Skeletal muscle cell (primary cell): ENCODE measurements at places on chromosomes 11 and 22.

DNA sequence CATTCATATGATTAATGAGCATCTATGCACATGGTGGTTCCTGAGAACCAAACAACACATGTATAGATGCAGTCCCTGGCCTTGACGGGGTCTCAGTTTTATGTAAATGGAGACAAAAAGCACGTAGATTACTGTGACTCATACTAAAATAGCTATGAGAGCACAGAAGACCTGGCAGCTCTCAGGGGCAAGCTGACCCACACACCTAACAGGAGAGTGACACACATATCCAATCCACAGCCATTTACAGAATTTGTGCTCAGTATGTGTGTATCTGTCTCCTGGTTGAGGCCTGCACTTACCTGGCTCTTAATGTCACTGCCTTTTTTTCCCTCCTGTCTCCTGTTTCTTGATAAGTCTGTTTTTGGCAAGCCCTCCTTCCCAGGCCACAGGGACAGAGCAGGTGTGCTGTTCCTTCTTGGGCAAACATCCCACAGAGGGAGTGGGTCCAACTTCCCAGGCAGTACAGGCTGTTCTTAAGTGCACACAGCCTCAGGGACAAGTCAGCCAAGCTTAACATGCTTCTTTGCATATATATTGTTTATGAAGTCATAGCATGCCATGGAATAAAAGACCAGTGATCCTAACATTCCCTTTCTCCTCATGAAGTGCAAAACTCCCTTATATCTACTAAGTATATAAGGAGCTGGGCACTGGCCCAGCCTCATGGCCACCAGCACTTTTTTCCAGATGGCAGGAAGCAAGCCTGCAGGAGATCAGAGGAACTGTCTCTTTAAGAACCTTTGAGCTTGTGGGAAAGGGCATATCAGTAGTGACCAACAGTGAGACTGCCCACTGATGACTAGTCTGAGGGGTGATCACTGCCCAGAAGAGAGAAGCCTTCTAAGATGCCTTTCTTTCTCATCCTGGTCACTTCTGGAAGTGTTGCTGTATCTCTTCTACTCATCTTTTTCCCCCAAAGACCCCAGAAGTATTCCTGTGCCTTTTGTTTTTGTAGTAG, 124.7 kb upstream of the CCDC90B start:
- DNase-seq = no peak

GRCh38 chr11:55914482-55914881, at the start of gene OR5W2:
Gene OR5W2 (minus strand): TSS chr11:55914582. CDS start chr11:55914582, 0 bp downstream.
- no peak for DNase-seq

DNA sequence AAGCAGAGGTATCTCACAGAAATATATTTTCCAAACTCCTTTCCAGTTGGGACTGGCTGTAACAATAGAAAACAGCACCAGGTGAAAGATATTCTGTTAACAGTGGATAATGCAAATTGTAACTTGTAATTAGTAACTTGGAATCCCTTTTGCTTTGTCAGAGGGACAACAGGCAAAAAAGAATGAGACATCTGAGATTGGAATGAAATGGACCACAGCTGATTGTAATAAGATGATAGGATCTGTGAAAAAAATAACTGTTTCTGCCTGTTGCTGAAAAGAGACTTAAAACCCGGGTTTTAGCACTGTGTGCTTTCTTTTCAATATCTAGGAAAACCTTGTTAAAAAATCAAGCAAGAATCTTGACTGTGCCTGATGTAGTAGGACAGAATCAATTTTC, 655.7 kb downstream of the METTL15 start:
- DNase-seq = no peak

DNA sequence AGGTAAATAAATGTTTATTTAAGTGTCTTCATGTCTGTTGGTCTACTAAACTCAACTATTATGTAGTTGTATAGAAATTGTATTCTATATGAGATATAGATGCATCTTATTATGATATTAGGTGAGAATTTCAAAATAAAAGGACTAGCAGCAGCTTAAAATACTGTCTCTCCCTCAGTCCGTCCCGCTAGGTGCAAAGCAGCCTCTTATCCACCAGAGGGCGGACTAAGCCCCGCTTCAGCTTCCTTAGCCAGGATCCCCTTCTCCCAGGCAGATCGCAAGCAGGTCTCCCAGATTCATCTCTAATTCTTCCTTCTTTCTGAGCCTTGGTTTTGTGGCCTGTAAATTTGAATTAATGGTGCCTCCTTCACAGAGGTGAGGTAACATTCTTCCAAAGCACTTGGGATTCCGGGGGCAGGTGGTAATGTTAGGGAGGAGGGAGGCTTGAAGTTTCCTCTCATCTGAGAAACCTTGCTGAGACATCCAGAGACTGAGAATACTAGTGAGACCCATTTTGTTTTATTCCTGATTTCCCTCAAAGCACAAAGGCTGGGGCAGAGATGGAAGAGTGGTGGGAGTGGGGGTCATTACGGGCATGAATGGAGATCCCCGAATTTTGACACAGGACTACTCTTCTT, 13.5 kb upstream of the INSC start:
- DNase-seq = no peak

- DNase-seq = no peak
Observed at GRCh38 chr11:114082767-114083181, 23.3 kb downstream of the ZBTB16 start.

DNA sequence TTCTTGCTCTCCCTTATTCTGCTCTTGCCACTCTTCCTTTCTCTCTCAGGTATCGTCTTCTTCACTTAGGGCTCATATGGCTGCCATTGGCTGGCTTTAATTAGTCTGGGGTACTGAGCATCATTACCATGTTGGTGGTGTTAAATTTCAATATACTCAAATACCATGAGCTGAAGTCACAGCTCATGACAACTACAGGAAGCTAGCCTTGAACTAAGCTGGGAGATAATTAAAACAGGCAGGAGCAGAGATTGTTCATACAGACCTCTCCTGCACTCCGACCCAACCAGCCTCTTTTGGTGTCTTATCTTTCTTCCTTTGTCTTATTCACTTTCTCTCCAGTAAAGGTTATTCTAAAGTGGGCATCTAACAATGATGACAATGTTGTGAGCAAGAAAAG, 130.9 kb upstream of the BLID start:
- no peak for DNase-seq

DNA sequence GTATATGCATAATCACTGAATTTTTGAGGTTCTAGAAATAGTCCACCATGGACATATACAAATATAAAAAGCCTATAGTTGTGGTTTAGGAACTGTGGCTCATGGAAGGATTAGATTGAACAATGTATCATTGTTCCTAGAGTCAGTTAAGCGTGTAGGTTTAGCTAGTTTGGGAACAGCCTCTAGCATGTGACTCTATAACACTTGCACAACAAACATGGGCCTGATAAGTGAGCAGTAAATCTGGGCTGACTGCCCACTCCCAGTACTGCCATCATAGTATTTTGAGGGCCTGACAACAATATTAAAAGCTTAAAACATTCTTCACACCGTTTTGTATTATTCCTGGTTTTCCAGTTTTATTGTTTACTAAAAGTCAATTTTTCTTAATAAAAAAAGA, 47.0 kb downstream of the YAP1 start:
- DNase-seq = peak; percentile 48

- no peak for DNase-seq
Observed at GRCh38 chr22:37930270-37930951, 23.0 kb downstream of the C22orf23 start.

DNA sequence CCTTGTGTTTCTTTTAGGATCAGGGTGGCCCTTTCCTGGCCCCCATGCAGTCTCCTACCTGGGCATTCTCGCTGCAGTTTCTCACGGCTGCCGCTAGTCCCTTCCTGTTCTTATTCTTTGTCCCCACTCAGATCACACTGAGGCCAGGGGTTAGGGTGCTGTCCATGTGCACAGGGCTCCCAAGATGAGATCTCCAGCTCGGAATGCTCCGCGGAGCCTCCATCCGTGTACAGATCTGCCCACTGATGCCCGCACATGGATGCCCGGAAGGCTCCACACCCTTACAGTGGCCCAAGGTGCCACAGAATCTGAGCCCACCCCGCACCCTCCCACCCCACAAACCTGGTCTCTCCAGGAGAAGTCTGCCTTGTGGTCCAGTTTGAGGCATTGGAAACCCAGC, 457.3 kb downstream of the TBC1D22A start:
- DNase-seq = no peak

DNA sequence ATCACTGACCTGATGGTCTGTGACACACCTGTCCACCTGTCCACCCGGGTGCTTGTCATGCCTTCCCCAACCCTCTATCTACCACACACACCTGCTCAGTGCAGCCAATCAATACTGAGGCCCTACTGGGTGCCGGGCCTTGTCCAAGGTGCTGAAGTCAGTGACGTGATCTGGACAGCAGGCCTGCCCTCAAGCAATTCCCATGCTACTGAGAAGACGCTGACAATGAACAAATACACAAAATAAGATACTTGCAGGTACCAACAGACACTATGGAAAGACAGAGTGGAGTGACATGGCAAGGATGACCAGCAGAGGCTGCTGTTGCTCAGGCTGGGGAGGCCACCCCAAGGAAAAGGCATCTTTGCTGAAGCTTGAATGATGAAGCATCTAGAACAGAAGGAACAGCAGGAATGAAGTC, 21.2 kb downstream of the PLAAT3 start:
- no peak for DNase-seq

DNA sequence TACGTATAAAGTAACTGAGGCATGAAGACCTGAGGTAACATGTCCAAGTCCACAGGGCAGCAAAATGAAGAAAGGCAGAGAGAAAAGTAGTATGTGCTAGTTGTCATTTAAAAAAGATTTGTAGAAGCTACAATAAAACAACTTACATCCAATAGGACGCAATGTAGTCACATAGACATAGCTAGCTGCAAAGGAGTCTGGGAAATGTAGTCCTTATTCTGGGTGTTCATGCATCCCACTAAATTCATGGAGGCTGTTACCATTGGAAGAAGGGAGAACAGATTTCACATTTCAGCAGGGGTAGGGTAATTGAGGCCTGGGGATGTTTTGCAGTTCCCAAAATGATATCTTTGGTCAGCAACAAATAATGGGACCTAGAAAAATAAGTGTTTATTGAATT, 571.4 kb downstream of the MIAT start:
- no peak for DNase-seq

DNA sequence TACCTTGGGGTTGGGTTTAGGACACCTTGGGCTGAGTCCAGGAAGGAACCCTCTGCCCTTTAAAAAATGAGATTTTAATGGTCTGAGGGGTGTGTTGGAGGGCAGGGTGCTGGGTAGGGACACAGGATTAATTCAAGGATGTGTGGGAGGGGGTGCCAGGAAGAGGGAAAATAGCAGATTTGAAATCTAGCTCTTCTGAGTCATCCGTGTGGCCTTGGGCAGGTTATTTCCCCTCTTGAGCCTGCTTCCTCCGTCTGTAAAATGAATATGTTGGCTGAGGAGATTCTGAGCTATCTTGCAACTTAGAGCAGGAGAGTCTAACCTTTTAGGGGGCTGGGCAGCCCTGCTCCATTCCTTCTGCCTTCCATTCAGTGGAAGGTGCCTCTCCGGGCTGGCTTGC, 3.0 kb downstream of the TSPAN18 start:
- no peak for DNase-seq

DNA sequence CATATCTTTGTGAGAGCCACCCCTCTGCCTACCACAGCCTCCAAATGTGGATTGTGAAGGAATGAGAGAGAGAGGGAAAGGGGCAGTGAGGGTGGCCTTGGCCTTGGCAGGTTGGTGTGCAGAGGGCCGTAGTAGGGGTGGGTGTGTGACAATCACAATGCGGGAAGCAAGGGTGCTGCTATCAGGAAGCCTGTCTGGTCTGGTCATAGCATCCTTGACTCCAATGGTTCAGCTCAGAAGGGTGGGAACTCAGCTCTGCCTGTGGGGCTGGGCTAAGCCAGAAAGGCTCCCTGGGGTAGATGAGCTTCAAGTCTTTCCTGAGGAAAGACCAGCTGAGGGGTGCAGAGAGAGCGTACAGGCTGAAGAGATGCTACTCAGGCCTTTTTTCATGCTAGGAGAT, 72.7 kb downstream of the RRM1 start:
- DNase-seq = no peak

DNA sequence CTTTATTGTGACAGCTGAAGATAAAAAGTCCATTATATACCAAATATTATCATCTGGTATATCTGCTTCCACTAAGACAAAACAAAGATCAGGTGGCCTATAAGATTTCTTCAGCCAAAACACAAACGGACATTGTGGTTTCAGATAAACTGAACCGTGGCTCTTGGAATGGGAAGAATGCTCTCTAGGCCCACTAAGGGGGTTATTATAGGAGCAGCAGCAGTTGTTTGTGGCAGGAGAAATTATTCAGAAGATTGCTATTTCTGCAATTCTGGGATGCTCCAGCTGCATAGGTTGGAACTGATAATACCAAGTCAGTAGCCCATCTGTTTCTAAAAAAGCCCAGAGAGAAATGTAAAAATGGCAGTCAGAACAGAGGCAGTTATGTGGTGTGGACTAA, 145.3 kb downstream of the NCAM1 start:
- DNase-seq = peak; percentile 63

DNA sequence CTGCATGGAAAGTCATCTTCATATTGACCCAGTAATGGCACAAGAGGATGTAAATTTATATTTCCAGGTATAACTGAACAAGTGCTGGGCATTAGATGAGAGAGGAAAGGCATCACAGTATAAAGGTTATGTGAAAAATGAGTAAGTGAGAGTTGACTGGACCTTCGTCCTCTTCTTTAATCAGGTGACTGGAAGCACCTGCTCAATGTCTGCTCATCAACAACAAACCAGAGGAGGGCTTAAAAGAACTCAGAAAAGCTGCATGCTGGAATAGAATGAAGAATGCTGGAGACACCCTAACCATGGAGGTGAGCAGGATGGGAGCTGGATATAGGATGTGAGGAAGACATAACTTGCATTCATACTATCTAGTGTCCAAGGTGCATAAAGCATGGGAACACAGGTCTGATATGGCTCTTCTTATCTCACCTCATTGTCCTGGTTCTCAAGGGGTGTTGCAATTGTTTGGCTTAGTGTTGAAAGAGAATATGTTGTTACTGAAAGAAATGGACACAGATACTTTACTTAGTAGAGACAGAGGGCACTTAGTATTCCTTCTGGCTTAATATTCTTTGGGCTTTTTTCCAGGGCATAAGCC, 7.3 kb upstream of the SLC22A9 start:
- no peak for DNase-seq

GRCh38 chr11:109586789-109587188, 164.8 kb downstream of the C11orf87 start:
- no peak for DNase-seq

DNA sequence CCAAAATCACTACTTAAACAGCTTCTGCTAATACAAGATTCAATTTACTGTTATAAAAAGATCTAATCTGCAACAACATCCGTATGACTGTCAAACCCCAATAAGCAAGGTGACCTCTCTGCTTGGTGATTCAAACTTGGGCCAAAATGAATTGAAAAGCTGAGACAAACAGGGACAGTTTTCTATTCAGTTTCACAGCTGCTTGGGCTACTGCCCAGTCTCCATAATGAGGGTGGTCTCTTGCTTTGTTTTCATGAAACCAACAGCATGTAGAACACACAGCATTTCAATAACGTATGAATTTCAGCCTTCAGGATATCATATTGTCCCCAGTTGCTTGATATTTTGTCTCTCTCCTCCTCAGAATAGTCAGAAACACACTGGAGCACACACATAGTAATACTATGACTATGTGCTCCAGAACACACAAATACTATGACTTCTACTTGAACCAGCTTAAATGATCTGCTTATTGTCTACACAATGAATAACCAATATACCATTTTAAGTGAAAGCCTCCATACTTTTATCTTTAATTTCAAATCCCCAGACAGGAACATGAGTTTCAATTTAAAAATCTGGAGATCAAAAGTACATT, 285.0 kb downstream of the TTC28 start:
- DNase-seq = no peak
